Muscle of leg (tissue), 16 donors: ENCODE measurements at places on chromosomes 1 and 21. TPM values are rescaled to one million over a fixed set of nuclear protein-coding genes. Genes with fewer than 3 reads are reported as not detected.

The NUF2 gene
- total RNA-seq, result 10.1 TPM

DNA sequence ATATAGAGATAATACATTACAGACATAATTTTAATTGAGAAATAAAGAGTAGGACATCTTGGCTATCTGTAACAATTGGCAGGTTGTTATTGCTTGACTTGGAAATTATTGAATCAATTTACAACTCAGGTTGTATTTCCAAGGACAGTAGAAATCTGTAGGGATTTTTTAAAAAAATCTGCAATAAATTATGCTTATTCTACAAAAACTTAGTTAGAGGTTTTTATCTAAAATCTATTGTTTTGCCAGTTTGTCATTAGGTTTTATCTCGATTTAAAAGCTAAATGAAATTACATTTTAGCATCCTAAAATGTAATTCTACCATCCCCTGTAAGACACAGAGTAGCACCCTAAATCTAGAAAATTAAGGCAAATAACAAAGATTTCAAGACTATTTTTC lies 408.8 kb downstream of the COL11A1 start:
- no peak for DNase-seq

GRCh38 chr1:197910120-197910991 lies 6.8 kb upstream of the LHX9 start:
- no peak for DNase-seq

The IRF6 gene
- 0.49 TPM for total RNA-seq

The TRABD2B gene
- total RNA-seq, result 1.1 TPM

GRCh38 chr1:234758851-234759250 lies 148.9 kb upstream of the IRF2BP2 start:
- DNase-seq, result no peak

The NR5A2 gene
- 3.7 TPM for total RNA-seq

The LRRN2 gene
- total RNA-seq, result 2.7 TPM

The KCNK1 gene
- 2.5 TPM for total RNA-seq

DNA sequence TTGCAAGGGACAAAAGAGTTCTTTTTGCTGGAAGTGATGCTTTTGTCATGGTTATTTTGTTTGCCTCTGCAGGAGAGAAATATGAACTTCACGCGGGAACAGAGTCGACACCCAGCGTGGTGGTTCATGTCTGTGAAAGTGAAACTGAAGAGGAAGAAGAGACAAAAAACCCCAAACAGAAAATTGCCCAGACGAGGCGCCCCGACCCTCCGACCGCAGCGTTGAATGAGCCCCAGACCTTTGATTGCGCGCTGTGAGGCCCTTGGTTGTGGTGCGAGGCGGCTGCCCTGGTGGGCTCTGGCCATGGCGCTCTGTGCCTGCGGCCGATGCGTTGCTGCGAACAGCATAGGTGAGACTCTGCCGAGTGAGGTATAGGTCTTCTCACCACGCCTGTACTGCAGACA lies 20.9 kb upstream of the NCMAP start:
- DNase-seq, result no peak

GRCh38 chr1:7478142-7478790 lies 292.8 kb upstream of the VAMP3 start:
- no peak for DNase-seq

GRCh38 chr21:45970674-45971615 lies 10.6 kb upstream of the COL6A1 start:
- peak; percentile 80 for DNase-seq
